ENCODE measurements at places on chromosomes 16 and 17. TPM values are rescaled to one million over a fixed set of nuclear protein-coding genes. Genes with fewer than 3 reads are reported as not detected.
A peak's percentile ranks its signal among the peaks of the same experiment; 100 is the strongest.

The CENPN gene
- 5.4 TPM for total RNA-seq

The ZFP3 gene
- total RNA-seq = 10.1 TPM

The GAA gene
- total RNA-seq = 20.2 TPM

The AXIN2 gene
- 0.17 TPM for total RNA-seq

The HBA1 gene
- total RNA-seq = 109 TPM

The KRTAP3-2 gene
- total RNA-seq = not detected

The XYLT1 gene
- 17.0 TPM for total RNA-seq

The ATP2A1 gene
- total RNA-seq = 0.71 TPM

The MYH2 gene
- not detected for total RNA-seq

The C16orf46 gene
- total RNA-seq = 0.75 TPM

The VKORC1 gene
- total RNA-seq = 38.7 TPM

- DNase-seq = no peak
These were observed 16.4 kb upstream of the CPSF4L start for GRCh38 chr17:73278049-73278464.

GRCh38 chr17:61362852-61363600 lies 36.6 kb upstream of the TBX2 start:
- DNase-seq = no peak

DNA sequence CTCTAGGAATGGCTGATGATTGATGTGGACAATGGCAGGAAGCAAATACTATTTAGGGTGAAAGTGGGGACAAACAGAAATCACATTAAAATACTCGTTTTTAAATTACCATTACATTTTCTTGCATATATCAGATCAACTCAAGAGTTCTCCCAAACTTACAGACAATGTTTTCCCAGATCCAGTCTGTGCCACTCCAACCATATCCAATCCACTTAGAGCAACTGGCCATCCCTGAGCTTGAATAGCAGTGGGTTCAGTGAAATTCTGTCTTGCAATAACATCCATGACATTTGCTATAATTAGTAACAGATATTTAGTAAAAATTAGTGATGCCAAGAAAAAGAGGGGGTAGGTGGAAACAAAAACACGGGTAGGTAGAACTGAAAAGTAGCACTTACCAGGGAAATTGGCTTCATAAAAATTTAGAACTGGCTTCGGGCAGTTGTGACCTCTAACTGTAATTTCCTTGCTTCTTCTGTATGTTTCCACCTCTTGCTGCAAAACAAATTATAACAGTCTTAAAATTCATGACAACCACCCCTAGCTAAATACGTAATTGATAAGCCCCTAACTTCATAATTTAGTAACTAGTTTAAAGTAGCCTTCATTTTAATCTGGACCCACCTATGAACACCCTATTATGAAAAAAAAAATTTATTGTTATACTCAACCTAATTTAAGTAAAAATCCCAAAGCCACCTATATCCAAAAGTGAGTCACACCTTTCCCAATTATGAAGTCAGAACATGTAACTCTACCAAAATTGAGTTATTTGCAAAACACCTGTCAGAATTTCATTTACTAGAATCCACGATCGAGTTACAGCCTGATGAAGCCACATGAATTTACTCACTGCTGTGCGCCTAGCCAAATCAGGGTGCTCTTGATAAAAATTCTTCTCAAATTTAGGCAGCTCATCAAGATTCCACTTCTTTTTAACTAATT lies 2.0 kb downstream of the DDX5 start:
- no peak for DNase-seq

DNA sequence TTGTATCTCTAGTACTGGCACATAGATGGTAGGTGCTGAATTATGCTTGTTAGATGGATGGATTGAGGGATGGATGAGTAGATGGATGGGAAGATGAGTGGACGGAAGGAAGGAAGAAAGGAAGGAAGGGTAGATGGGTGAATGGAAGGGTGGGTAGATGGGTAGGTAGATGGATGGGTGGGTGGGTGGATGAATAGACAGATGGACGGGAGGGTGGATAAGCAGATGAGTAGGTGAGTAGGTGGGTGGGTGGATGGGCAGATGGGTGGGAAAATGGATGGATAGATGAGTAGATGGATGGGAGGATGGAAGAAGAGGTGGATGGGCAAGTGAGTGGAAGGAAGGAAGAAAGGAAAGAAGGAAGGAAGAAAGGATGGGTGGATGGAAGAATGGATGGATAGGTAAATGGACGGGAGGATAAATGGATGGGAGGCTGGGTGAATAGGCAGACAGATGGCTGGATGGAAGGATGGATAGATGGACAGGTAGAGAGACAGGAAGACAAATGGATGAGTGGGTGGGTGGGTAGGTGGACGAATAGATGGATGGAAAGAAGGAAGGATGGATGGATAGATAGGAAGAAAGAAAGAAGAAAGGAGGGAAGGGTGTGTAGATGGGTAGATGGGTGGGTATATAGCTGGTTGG lies 56.9 kb downstream of the MYH11 start:
- DNase-seq = no peak

DNA sequence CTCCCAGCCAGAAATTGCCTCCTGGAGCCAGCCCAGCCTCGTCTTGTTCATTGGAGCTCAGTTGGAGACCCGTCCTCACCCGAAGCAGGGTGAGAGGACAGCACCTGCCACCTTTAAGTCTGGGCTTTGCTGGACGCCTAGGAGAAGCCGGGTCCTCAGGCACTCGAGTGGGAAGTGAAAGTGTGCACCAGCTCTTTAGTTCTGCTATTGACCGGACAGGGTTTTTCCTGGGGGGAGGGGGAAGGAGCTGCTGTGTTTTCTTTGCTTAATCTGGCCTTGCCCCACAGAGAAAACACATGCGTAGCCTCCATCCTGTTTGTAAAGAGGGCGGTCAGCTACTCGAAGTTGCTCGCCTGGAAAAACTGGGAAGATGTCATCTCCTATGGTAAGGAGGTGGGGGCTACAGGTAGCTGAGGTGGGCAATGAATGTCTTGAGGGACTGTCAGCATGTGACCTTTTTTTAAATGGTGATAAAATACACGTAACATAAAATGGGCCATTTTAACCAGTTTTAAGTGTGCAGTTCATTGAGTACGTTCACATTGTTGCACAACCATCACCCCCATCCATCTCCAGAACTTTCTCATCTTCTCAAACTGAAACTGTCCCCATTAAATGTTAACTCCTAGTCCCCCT lies 34.4 kb downstream of the CMIP start:
- peak; percentile 63 for DNase-seq

DNA sequence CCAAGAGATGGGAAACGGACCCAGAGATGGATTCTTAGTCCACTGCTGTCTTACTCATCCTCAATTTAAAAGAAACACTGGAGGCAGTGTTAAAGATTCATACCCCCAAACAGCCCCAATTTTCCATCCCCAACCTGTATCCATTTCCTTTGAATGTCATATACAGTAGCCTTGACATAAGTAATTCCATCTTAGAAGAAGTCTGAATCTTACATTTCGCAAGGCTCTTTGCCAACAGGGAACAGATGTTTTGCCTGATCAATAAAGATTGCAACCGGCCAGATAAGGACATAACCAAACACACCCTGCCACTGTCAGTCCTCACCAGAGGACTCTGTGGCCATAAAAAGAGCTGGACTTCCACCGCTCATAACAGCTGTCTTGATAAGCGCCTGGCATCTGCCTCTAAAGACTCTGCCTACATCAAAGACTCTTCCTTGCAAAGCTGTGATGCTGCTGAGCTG lies 59.0 kb upstream of the MED9 start:
- DNase-seq = no peak

- no peak for DNase-seq
These were observed 630 bp downstream of the MILR1 start for GRCh38 chr17:64449545-64449944.

DNA sequence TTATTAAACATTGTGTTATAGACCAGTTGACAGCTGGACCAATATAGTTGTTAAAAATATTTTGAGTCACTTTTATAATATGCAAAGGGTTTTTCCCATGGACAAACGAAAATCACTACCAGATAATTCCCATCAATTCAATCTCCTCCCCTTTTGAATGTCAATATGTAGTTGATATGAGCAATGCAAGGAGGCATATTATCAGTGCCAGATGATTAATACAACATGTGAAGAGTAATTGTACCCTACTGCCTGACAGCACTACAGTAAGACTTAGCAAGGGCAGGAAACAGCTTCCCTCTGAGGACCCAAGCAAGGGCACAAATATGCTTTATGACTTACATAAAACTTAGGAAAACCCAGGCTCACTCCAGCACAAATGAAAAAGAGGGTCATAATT lies 17.3 kb downstream of the KANSL1 start:
- no peak for DNase-seq

GRCh38 chr17:30101686-30102390 lies 14.8 kb upstream of the NSRP1 start:
- DNase-seq = no peak

- no peak for DNase-seq
These were observed 63.0 kb upstream of the CLEC18A start for GRCh38 chr16:69888005-69888590.

All from activated B cell treated with CpG ODN at 0.5 μM for 24 hours (primary cell).